Smooth muscle cell of trachea (primary cell): ENCODE measurements at places on chromosomes 2 and 18. TPM values are rescaled to one million over a fixed set of nuclear protein-coding genes. Genes with fewer than 3 reads are reported as not detected.

PSTPIP2 gene
- 7.3 and 11.5 TPM in 2 replicates for total RNA-seq

MYO7B gene
- total RNA-seq: under 0.01 TPM in 1 of 2 replicates, not detected in the other

DPP4 gene
- 81.4 and 163 TPM in 2 replicates for total RNA-seq

PIEZO2 gene
- 0.87 and 3.0 TPM in 2 replicates for total RNA-seq

NGEF gene
- 0.44 and 4.3 TPM in 2 replicates for total RNA-seq

MAP3K19 gene
- total RNA-seq: not detected in 2 replicates

GEN1 gene
- total RNA-seq: 4.3 and 22.8 TPM in 2 replicates

DLX1 gene
- total RNA-seq: 0.15 and 0.17 TPM in 2 replicates

SOX11 gene
- under 0.01 TPM in 1 of 2 replicates, not detected in the other for total RNA-seq

RAPGEF4 gene
- 0.66 and 1.2 TPM in 2 replicates for total RNA-seq

GRB14 gene
- total RNA-seq: 0.29 and 0.83 TPM in 2 replicates

PID1 gene
- 21.1 and 26.1 TPM in 2 replicates for total RNA-seq

VAMP5 gene
- 28.7 and 35.4 TPM in 2 replicates for total RNA-seq

PGAP1 gene
- 6.8 and 11.3 TPM in 2 replicates for total RNA-seq

KCTD1 gene
- total RNA-seq: 9.0 and 9.6 TPM in 2 replicates

OTX1 gene
- 0.29 and 0.33 TPM in 2 replicates for total RNA-seq
